ENCODE measurements at places on chromosomes 1 and 21. TPM values are rescaled to one million over a fixed set of nuclear protein-coding genes. Genes with fewer than 3 reads are reported as not detected.

DNA sequence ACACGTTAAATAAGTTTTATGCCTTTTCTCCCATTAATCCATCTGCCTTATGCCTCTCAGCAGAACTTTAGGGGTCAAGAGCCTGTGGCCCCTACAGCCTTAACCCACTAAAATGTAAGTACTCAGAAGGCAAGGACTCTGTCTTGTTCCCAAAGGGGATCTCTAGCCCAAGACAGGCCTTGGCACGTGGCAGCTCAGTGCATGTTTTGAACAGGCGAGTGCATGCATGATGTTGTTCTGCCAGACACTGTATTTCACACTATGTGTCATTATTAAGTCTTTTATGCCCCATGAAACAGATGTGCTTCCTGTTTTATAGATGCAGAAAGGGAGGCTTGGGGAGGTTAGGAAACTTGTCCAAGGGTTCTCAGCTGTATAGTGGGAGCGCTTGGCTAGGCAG, 102.8 kb downstream of the ETS2 start:
- H3K27ac ChIP-seq, result no peak overlapping the region
- no peak overlapping the region for H3K4me3 ChIP-seq
- no peak for DNase-seq
- H3K4me1 ChIP-seq, result peaks cover 2% of the 10 kb centered on the region
- H3K36me3 ChIP-seq, result no peaks in the 10 kb centered on the region

DNA sequence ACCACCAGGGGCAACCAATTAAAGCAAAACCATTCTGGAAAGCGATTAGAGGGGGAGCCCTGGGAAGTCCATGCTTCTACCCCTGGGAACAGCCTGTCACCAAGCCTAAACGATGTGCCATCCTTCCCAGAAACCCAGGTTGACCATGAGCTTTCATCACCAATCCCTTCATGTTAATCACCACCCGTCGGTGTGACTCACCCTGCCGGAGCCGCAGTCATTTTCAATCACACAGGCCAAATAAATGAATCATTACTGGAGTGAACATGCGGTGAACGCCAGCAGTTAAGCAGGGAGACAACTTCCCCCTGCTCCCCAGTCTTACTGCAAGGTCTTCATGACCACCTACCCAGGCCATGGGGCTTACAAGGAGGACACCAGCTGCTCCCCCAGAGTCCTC, 308.8 kb downstream of the AJAP1 start:
- DNase-seq, result no peak
- no peaks in the 10 kb centered on the region for H3K4me1 ChIP-seq
- no peak overlapping the region for H3K4me3 ChIP-seq
- H3K27ac ChIP-seq, result no peak overlapping the region
- H3K27me3 ChIP-seq, result no peaks in the 10 kb centered on the region

- peaks cover 38% of the 10 kb centered on the region for H3K4me1 ChIP-seq
- H3K27me3 ChIP-seq, result peaks cover 5% of the 10 kb centered on the region
- peak overlapping the region; percentile 90 for H3K27ac ChIP-seq
- peak overlapping the region; percentile 65 for H3K4me3 ChIP-seq
Measured at GRCh38 chr21:36113647-36114428, 21.0 kb upstream of the CBR3 start.

DNA sequence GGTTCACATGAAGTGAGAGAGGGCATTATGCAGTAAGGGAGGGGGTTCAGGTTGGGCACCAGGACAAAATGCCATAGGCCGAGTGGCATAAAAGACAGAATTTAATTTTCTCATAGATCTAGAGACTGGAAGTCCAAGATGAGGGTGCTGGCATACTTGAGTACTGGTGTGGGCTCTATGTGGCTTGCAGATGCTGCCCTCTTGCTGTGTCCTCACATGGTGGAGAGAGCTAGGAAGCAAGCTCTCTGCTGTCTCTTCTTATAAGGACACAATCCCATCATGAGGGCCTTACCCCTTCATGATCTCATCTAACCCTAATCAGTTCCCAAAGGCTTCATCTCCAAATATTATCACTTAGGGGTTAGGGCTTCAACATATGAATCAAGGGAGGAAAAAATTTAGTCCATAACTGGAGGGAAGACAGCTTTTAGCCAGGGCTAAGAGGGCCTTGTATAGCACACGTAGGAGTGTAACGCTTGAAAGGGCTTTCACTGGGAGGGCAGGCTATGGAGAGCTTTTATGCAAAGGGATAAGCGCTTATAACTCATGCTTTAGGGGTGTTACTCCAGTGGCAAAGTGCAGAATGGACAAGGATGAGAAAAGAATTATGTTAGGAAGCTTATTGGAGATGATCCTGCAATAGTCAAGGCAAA, 64.5 kb downstream of the PLPPR5 start:
- H3K4me3 ChIP-seq, result no peak overlapping the region
- no peaks in the 10 kb centered on the region for H3K27me3 ChIP-seq
- no peaks in the 10 kb centered on the region for H3K36me3 ChIP-seq
- H3K27ac ChIP-seq, result no peak overlapping the region
- DNase-seq, result no peak
- no peaks in the 10 kb centered on the region for H3K4me1 ChIP-seq

TFB2M gene
- total RNA-seq, result 10.1 TPM

- H3K27ac ChIP-seq, result no peak overlapping the region
- no peak overlapping the region for H3K4me3 ChIP-seq
Measured at GRCh38 chr1:19738076-19738475, 61.6 kb downstream of the TMCO4 start.

GRCh38 chr1:117930484-117930883, 945 bp downstream of the WDR3 start:
- H3K27me3 ChIP-seq, result no peaks in the 10 kb centered on the region
- peaks cover 23% of the 10 kb centered on the region for H3K36me3 ChIP-seq
- peak overlapping the region; percentile 95 for H3K27ac ChIP-seq
- peaks cover 53% of the 10 kb centered on the region for H3K4me1 ChIP-seq
- peak overlapping the region; percentile 93 for H3K4me3 ChIP-seq

TMEM82 gene
- not detected for total RNA-seq

ARHGEF16 gene
- not detected for total RNA-seq

HSPA13 gene
- total RNA-seq, result 26.6 TPM

DNA sequence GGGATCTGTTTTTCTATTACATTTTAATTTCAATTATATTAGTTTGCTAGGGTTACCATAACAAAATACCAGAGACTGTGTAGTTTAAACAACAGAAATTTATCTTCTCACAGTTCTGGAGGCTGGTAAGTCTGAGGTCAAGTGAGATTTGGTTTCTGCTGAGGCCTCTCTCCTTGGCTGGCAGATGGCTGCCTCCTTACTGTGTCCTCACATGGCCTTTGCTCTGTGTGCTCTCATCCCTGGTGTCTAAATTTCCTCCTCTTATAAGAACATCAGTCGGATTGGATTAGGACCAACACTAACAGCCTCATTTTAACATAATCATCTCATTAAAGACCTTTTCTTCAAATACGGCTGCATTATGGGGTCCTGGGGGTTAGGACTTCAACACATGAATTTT, 195.2 kb upstream of the CHODL start:
- H3K36me3 ChIP-seq, result no peaks in the 10 kb centered on the region
- H3K27me3 ChIP-seq, result no peaks in the 10 kb centered on the region
- no peak for DNase-seq
- no peak overlapping the region for H3K4me3 ChIP-seq

GRCh38 chr1:181308098-181308497, 175.2 kb upstream of the CACNA1E start:
- H3K4me1 ChIP-seq, result no peaks in the 10 kb centered on the region
- H3K36me3 ChIP-seq, result no peaks in the 10 kb centered on the region
- no peak for DNase-seq
- no peak overlapping the region for H3K4me3 ChIP-seq
- H3K27ac ChIP-seq, result no peak overlapping the region

GRCh38 chr1:225678545-225678944, 25.6 kb upstream of the ENAH start:
- H3K4me3 ChIP-seq, result no peak overlapping the region
- peaks cover 36% of the 10 kb centered on the region for H3K27me3 ChIP-seq
- no peaks in the 10 kb centered on the region for H3K36me3 ChIP-seq
- DNase-seq, result no peak
- no peaks in the 10 kb centered on the region for H3K4me1 ChIP-seq

DNA sequence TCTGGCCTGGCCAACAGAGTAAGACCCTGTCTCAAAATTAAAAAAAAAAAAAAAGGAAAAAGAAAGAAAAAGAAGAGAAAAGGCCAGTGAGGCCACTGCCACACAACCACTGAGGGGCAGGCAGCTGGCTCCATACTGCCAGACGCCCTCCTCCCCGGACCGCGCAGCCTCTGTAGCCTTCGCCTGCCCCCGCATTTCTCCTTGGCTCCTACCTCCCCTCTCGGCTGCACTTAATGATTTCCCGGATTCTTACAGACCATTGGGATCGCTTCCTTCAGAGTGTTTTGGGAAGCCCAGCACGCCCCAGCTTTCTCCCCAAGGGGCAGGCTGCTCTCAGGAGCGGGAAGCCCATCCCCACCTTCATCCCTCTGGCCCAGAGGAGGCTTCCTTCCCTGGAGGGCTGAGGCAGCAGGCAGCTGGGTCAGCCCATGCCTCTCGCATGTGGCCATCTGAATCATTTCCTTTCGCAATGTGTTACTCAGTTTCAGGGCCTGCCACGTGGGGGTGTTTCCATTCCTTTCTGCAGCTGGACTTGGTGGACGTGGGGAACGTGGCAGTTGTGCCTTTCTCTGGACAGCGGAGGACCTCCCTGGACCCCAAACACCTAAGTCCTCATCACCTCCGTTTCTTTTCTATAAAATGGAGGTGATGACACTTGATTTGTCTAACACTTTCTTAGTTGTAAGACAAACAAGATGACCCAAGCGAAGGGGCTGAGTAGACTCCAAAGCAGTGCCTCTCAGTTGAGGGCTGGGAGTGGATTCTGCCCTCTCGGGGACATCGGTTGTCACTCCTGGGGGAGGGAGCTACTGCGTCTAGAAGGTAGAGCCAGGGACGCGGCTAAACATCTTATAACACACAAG, 2.3 kb downstream of the SLC2A5 start:
- H3K27me3 ChIP-seq, result peaks cover 13% of the 10 kb centered on the region
- DNase-seq, result no peak
- H3K4me3 ChIP-seq, result no peak overlapping the region
- peaks cover 8% of the 10 kb centered on the region for H3K4me1 ChIP-seq
- H3K27ac ChIP-seq, result no peak overlapping the region
- no peaks in the 10 kb centered on the region for H3K36me3 ChIP-seq

RAP1A gene
- 128 TPM for total RNA-seq

MAP10 gene
- total RNA-seq, result 3.1 TPM

- peaks cover 17% of the 10 kb centered on the region for H3K27me3 ChIP-seq
- no peak for DNase-seq
- no peaks in the 10 kb centered on the region for H3K4me1 ChIP-seq
- H3K36me3 ChIP-seq, result no peaks in the 10 kb centered on the region
- no peak overlapping the region for H3K4me3 ChIP-seq
- no peak overlapping the region for H3K27ac ChIP-seq
Measured at GRCh38 chr1:212525479-212526110, 83.0 kb upstream of the ATF3 start.

DNA sequence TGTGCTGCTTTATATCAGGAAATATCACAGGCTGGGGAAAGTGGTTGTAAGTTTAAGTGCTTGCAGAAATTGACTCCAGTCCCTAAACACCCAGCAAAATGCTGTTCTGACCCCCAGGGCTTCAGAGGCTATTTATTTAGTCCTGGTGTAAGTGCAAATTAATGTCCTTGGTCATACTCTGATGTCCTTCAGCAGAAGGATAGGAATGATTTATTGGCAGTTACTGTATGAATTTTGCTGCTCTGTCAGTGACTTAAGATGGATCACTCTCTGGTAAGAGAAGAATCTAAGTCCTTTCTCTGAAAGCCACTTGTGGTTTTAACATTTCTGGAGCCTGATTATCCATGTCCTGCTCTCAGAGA, 21.9 kb downstream of the FAM20B start:
- peak overlapping the region; percentile 1 for H3K27ac ChIP-seq
- DNase-seq, result no peak
- no peaks in the 10 kb centered on the region for H3K27me3 ChIP-seq
- H3K4me3 ChIP-seq, result no peak overlapping the region

GRCh38 chr1:170415710-170416372, 116.1 kb upstream of the GORAB start:
- H3K36me3 ChIP-seq, result no peaks in the 10 kb centered on the region
- no peak overlapping the region for H3K4me3 ChIP-seq
- H3K4me1 ChIP-seq, result no peaks in the 10 kb centered on the region
- H3K27me3 ChIP-seq, result peaks cover 2% of the 10 kb centered on the region

FCRLB gene
- total RNA-seq, result 0.23 TPM

DNA sequence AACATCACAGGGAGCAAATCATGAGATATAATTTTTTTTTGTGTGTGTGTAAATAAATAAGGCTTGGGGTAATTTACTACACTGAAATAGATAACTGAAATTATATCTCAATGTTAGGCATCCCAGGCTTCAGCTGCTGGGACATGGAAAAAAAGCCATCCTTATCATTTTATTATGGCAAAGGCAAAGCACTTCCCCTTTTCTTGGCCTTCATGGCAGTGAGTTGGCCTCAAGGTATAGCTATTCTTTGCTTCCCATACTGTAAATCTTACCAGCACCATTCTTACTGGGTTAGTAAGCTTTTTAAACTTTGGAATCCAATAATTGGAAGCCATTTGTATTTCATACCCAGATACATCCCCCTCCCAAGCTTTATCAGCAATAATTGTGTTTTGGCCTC, 29.0 kb downstream of the RBM11 start:
- no peak overlapping the region for H3K27ac ChIP-seq
- H3K27me3 ChIP-seq, result peaks cover 8% of the 10 kb centered on the region
- no peak overlapping the region for H3K4me3 ChIP-seq
- H3K36me3 ChIP-seq, result no peaks in the 10 kb centered on the region
- no peak for DNase-seq

FAM43B gene
- not detected for total RNA-seq

DNA sequence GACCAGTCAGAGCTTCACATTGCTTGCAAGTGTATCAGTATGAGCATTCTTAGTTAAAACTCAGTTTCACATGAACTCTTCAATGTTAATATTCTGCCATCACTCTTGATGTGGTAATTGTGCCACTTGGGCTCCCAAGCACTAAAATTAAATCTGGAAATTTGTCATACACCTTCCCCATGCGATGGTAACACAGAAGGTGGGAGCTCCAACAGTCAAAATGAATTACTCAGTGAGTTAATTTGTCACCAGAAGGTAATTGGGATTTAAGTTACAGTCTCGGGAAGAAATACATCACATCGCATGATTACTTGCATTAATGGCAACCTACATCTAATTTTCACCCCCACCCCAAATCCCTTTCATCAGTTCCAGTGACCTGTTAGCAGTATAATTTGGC, 376.5 kb upstream of the DAB1 start:
- no peak overlapping the region for H3K4me3 ChIP-seq
- H3K27ac ChIP-seq, result no peak overlapping the region
- H3K36me3 ChIP-seq, result no peaks in the 10 kb centered on the region
- no peaks in the 10 kb centered on the region for H3K4me1 ChIP-seq

GRCh38 chr1:8145545-8146202, 119.6 kb upstream of the ERRFI1 start:
- H3K27me3 ChIP-seq, result peaks cover 28% of the 10 kb centered on the region
- no peak overlapping the region for H3K27ac ChIP-seq
- H3K4me3 ChIP-seq, result no peak overlapping the region
- H3K36me3 ChIP-seq, result peaks cover 1% of the 10 kb centered on the region
- no peak for DNase-seq
- H3K4me1 ChIP-seq, result peaks cover 28% of the 10 kb centered on the region

- no peaks in the 10 kb centered on the region for H3K27me3 ChIP-seq
- H3K4me1 ChIP-seq, result peaks cover 49% of the 10 kb centered on the region
- peaks cover 58% of the 10 kb centered on the region for H3K36me3 ChIP-seq
- DNase-seq, result no peak
- H3K27ac ChIP-seq, result no peak overlapping the region
Measured at GRCh38 chr1:27994060-27994459, 34.3 kb downstream of the XKR8 start.

GABRD gene
- not detected for total RNA-seq

- H3K4me1 ChIP-seq, result peaks cover 20% of the 10 kb centered on the region
- H3K36me3 ChIP-seq, result peaks cover 3% of the 10 kb centered on the region
- peaks cover 7% of the 10 kb centered on the region for H3K27me3 ChIP-seq
- H3K4me3 ChIP-seq, result no peak overlapping the region
- DNase-seq, result no peak
Measured at GRCh38 chr1:111734856-111735255, 4.3 kb downstream of the INKA2 start.

GRCh38 chr1:222889440-222889839, 74.6 kb downstream of the DISP1 start:
- peaks cover 8% of the 10 kb centered on the region for H3K4me1 ChIP-seq
- DNase-seq, result no peak

All from activated CD4-positive, alpha-beta T cell treated with anti-CD3 and anti-CD28 coated beads, Interleukin-2, amount 10 ng/mL, durations not matched to agents 7 days and 5 days (primary cell).